Endothelial cell (in vitro differentiated cells): ENCODE measurements at places on chromosomes 3 and 15.
A peak's percentile ranks its signal among the peaks of the same experiment; 100 is the strongest.

- no peak overlapping the region for H3K4me3 ChIP-seq
- no peak overlapping the region for H3K27ac ChIP-seq
- H3K4me1 ChIP-seq, result peaks cover 9% of the 10 kb centered on the region
- DNase-seq, result no peak
- H3K36me3 ChIP-seq, result no peaks in the 10 kb centered on the region
Measured at GRCh38 chr3:186882881-186883685, 40.6 kb downstream of the ADIPOQ start.

DNA sequence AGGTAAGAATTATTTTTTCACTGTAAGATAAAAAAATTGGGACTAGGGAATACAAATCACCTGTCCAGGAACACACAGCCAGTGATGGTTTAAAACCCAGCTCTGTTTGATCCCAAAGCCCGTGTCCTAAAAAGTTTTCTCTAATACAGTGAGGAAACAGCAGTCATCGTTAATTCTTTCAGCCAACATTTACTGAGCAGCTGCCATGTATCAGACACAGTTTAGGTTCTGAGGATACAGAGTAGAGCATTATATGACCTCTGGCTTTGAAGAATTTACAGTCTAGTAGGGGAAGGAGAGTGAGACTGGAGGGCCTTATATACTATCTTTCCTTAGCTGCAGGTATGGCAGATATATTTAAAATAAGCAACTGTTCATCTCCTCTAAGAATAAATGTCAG, 82.7 kb downstream of the KCNMB2 start:
- no peaks in the 10 kb centered on the region for H3K27me3 ChIP-seq
- H3K36me3 ChIP-seq, result no peaks in the 10 kb centered on the region
- peaks cover 8% of the 10 kb centered on the region for H3K4me1 ChIP-seq
- H3K4me3 ChIP-seq, result no peak overlapping the region
- no peak overlapping the region for H3K27ac ChIP-seq
- no peak for DNase-seq

DNA sequence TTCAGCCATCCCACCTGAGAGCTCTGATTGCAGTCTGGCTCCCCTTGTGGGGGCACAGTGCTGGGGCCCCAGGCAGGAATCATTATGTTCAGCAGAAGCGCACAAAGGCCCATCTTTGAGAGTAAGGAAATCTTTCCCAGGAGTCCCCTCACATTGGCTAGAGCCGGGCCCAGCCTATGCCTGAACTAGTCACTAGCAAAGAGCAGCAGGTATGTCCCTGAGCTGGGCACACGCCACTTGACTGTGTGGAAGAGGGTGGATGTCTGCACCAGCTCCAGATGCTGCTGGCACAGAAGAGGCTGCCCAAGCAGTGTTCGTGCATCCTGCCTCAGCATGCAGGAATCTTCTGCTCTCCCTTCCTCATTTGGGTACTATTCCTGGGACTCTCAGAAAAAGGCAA, 26.3 kb downstream of the NR1I2 start:
- H3K4me1 ChIP-seq, result peaks cover 2% of the 10 kb centered on the region
- H3K27me3 ChIP-seq, result peaks cover 12% of the 10 kb centered on the region
- no peak for DNase-seq
- no peaks in the 10 kb centered on the region for H3K36me3 ChIP-seq

DNA sequence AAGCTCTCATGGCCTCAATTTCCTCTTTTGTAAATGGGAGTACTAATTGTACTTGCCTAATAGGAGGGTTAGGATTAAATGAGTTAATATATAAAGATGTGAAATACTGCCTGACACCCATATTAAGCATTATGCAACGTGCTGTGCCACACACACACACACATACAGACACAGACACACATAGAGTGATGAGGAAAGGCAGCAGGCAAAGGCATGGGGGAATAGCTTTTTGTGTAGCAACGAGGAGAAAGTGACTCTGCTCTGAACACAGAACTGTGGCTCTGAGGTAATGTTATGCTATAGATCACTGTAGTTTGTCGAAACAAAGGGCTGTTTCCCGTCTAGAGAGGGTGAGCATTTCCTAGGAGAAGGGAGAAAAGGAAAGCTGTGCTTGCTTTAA, 233.3 kb upstream of the SLCO3A1 start:
- H3K4me3 ChIP-seq, result no peak overlapping the region
- H3K27ac ChIP-seq, result no peak overlapping the region
- H3K36me3 ChIP-seq, result no peaks in the 10 kb centered on the region
- no peak for DNase-seq
- H3K27me3 ChIP-seq, result no peaks in the 10 kb centered on the region
- H3K4me1 ChIP-seq, result peaks cover 13% of the 10 kb centered on the region

DNA sequence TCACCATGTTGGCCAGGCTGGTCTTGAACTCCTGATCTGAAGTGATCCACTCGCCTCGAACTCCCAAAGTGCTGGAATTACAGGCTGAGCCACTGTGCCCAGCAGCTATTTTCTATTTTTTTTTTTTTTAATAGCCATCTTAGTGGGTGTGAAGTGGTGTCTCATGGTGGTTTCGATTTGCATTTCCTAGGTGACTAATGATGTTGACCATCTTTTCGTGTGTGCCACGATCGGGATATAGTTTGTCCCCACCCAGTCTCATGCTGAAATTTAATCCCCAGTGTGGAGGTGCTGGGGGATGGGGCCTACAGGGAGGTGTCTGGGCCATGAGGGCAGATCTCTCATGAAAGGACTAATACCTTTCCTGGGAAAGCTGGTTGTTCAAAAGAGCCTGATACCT, 41.8 kb upstream of the MUC13 start:
- peaks cover 8% of the 10 kb centered on the region for H3K36me3 ChIP-seq
- no peak overlapping the region for H3K27ac ChIP-seq
- no peak for DNase-seq
- H3K27me3 ChIP-seq, result peaks cover 3% of the 10 kb centered on the region

GRCh38 chr3:188390775-188391443, 237.0 kb downstream of the LPP start:
- DNase-seq, result no peak
- H3K4me3 ChIP-seq, result no peak overlapping the region
- H3K27ac ChIP-seq, result no peak overlapping the region
- H3K27me3 ChIP-seq, result no peaks in the 10 kb centered on the region

DNA sequence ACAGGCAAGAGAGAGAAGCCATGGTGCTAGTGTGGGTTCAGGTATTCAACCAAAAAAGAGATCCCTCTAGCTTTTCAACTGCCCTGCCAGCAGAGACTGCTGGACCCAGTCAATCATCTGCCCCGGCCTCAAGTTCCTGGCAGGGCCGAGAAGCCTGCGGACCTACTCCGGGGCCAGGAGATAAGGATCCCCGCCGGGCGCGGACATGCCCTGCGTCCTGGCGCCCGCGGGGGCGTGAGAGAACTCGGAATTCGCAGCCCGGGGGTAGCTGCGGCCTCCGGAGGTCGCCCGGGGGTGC, 821 bp upstream of the MAGI1 start:
- peak overlapping the region; percentile 67 for H3K27ac ChIP-seq
- H3K4me3 ChIP-seq, result peak overlapping the region; percentile 90
- H3K36me3 ChIP-seq, result no peaks in the 10 kb centered on the region

GRCh38 chr3:150300388-150300787, 107.7 kb upstream of the TSC22D2 start:
- H3K36me3 ChIP-seq, result no peaks in the 10 kb centered on the region
- H3K27ac ChIP-seq, result no peak overlapping the region
- peaks cover 2% of the 10 kb centered on the region for H3K27me3 ChIP-seq
- no peak overlapping the region for H3K4me3 ChIP-seq
- peaks cover 11% of the 10 kb centered on the region for H3K4me1 ChIP-seq
- no peak for DNase-seq

- no peak for DNase-seq
- H3K36me3 ChIP-seq, result no peaks in the 10 kb centered on the region
- no peak overlapping the region for H3K4me3 ChIP-seq
Measured at GRCh38 chr3:190644035-190644434, 130.2 kb downstream of the IL1RAP start.

DNA sequence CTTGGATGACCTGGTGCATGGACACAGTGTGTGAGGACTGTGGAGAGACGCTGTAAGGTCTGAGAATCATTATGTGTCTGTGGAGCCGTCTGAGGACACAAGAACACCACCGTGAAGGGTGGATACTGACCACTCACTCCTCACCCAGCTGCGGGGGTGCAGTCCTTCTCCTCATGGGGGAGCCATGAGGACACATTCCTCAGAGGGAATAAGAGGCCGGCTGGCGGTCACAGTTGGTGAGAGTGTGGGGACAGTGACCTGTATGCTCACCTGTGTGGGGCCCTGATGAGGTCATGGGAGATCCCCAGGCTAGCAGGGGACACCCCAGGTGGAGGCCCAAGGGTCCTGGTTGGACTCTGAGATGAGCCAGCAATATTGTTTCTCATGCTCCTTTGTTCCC, 2.5 kb upstream of the TRPM1 start:
- H3K4me3 ChIP-seq, result no peak overlapping the region
- no peaks in the 10 kb centered on the region for H3K4me1 ChIP-seq
- peaks cover 2% of the 10 kb centered on the region for H3K27me3 ChIP-seq
- DNase-seq, result no peak

DNA sequence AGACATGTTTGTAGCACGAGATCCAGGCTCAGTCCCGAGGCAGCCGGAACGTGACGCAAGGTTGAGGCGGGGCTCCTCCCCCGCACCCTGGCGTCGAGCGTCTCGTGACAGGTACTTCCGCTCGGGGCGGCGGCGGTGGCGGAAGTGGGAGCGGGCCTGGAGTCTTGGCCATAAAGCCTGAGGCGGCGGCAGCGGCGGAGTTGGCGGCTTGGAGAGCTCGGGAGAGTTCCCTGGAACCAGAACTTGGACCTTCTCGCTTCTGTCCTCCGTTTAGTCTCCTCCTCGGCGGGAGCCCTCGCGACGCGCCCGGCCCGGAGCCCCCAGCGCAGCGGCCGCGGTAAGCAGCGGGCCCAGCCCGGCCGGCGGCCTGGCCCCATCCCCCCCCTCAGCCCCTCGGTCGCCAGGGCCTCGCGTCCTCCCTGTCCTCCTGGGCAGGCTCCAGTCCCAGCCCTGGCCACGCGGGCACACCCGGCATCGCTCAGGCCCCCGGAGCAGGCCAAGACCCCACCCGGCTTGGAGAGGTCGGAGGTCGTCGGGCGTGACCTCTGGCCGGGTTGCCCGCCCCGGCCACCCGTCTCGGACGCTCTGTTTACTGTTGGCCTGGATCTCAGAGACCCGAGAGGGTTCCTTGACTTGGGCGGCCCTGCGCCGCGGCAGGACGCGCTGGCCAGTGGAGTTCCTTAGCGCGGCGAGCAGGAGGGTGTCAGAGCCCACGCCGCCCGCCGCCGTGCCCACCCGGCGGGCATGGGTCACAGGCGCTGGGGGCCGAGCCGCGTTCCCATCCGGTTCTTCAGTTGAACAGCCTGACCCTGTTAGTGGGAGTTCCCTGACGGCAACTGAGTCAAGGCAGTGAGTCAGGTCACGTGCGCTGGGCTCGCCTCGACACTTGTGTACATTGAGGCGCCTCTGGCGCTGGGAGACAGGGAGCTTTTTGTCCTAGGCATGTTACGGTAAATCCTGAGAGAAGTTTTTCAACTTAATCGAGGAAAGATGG, at the start of gene RAB7A:
Gene RAB7A (plus strand): TSS at position 161 of the 994 bp plus-strand sequence. CDS start 69,185 bp downstream, outside the sequence.
- peak; percentile 97 for DNase-seq
- H3K4me1 ChIP-seq, result peaks cover 36% of the 10 kb centered on the region
- peak within 1 kb of the TSS; percentile 98 for H3K4me3 ChIP-seq
- H3K27ac ChIP-seq, result peak within 1 kb of the TSS; percentile 91
- H3K27me3 ChIP-seq, result peaks cover 11% of the 10 kb centered on the region

DNA sequence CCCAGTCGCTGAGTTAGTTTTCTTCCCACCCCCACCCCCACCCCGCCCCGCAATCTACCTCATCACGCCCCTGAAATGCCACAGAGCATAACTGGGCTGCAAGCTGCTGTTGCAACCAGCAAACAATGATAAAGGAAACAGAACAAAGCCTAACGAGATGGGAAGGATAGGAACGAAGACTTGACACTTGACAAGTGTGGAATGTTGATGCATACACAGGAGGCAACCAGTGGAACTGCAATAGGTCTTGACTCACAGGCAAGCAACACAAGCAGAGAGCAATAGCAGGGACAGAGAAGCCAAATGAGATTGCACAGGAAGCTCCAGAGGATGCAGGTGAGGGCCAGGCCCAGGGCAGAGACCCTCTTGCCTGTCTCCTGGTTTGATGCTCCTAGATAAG, 225.9 kb downstream of the IGSF11 start:
- H3K4me3 ChIP-seq, result no peak overlapping the region
- H3K4me1 ChIP-seq, result no peaks in the 10 kb centered on the region
- no peaks in the 10 kb centered on the region for H3K36me3 ChIP-seq

GRCh38 chr3:171358181-171358880, 101.9 kb downstream of the TNIK start:
- peaks cover 11% of the 10 kb centered on the region for H3K27me3 ChIP-seq
- H3K27ac ChIP-seq, result peak overlapping the region; percentile 99
- peak overlapping the region; percentile 63 for H3K4me3 ChIP-seq
- H3K36me3 ChIP-seq, result peaks cover 6% of the 10 kb centered on the region
- peak; percentile 32 for DNase-seq
- H3K4me1 ChIP-seq, result peaks cover 46% of the 10 kb centered on the region

GRCh38 chr15:28952666-28953491, 67.1 kb downstream of the APBA2 start:
- DNase-seq, result no peak
- peaks cover 33% of the 10 kb centered on the region for H3K4me1 ChIP-seq
- peaks cover 8% of the 10 kb centered on the region for H3K27me3 ChIP-seq
- H3K4me3 ChIP-seq, result no peak overlapping the region

- H3K27me3 ChIP-seq, result peaks cover 19% of the 10 kb centered on the region
- DNase-seq, result no peak
- no peak overlapping the region for H3K27ac ChIP-seq
- no peak overlapping the region for H3K4me3 ChIP-seq
Measured at GRCh38 chr15:70258369-70259027, 160.8 kb upstream of the TLE3 start.

GRCh38 chr3:116288485-116288884, 156.8 kb downstream of the LSAMP start:
- no peak overlapping the region for H3K27ac ChIP-seq
- no peak overlapping the region for H3K4me3 ChIP-seq
- no peaks in the 10 kb centered on the region for H3K27me3 ChIP-seq
- H3K36me3 ChIP-seq, result no peaks in the 10 kb centered on the region
- peaks cover 5% of the 10 kb centered on the region for H3K4me1 ChIP-seq

DNA sequence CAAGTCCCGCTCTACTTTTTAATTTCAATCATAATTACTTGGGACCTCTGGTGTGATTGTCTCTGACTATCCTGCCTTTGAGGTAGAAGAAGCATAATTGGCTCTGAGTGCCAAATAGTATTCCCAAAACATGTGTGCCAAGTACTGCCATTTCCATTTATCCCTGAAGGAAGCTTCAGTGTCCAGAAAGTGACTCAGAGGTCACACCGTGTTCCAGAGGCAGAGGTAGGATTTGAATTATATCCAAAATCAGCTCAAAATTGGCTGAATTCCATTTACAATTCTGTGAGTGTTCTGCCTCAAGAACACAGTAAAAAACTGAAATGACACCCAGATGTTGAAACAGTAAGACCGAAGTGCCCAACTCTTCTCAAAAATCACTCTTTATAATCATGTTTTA, 255.3 kb downstream of the RSL24D1 start:
- H3K27me3 ChIP-seq, result peaks cover 2% of the 10 kb centered on the region
- no peaks in the 10 kb centered on the region for H3K4me1 ChIP-seq
- H3K4me3 ChIP-seq, result no peak overlapping the region
- no peak overlapping the region for H3K27ac ChIP-seq
- DNase-seq, result no peak

GRCh38 chr3:188584162-188584529, 430.2 kb downstream of the LPP start:
- no peaks in the 10 kb centered on the region for H3K27me3 ChIP-seq
- H3K27ac ChIP-seq, result no peak overlapping the region
- DNase-seq, result no peak
- H3K4me3 ChIP-seq, result no peak overlapping the region
- no peaks in the 10 kb centered on the region for H3K36me3 ChIP-seq
